RPMI7951 (cell line): ENCODE measurements at places on chromosomes 2 and 18.
A peak's percentile ranks its signal among the peaks of the same experiment; 100 is the strongest.

GRCh38 chr2:218022131-218022850 is 19.5 kb upstream of the TNS1 start:
- no peak for DNase-seq

DNA sequence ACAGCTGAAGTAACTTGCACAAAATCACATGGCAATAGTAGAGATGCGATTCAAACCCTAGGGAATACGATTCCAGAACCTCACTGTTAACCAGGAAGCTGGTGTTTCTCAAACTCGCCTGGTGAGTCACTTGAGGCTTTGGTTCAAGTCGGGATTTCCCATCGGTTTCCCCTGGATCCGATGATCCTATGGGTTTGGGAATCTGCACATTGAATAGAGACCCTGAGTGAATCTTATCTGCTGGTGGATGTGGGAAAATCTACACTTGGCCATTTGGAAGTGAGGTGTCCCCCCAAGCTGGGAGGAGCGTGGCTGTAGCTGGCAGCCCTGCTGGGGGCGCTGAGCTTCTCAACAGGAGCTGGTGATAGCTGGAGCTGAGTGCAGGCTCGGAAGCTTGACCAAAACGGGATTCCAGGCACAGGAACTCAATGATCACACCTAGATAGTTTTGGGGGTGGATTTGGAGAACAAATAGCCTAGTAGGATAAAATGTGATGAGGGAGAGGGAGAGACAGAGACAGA is 135.4 kb downstream of the PRKCE start:
- DNase-seq = no peak

GRCh38 chr2:128624956-128625355 is 306.3 kb upstream of the HS6ST1 start:
- DNase-seq = no peak

GRCh38 chr18:63147973-63148372 is 171.6 kb downstream of the BCL2 start:
- DNase-seq = no peak

- DNase-seq = no peak
These were observed 87.1 kb upstream of the ITGA4 start for GRCh38 chr2:181370126-181370525.

- DNase-seq = peak; percentile 89
These were observed 77.8 kb upstream of the SETBP1 start for GRCh38 chr18:44602845-44603244.

GRCh38 chr2:196088203-196088602 is 19.6 kb upstream of the DNAH7 start:
- no peak for DNase-seq

DNA sequence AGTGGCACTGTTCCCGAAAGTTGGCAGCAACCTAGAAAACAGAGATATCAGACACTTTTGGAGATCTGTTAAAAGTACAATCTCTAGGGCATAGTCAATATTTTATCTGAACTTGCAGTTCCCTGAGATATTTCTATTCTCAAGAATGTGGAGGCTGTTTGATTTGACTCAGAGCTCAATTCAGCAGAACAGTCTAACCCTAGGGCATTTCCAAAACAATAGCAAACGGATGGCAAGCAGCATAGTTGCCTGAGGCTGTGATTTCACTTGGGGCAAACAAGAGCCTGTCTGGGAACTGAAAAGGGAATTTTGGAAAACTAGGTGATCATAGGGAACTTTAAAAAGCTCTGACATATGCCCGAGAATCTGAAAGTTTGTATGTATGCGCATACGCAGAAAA is 772.8 kb upstream of the LRRTM1 start:
- no peak for DNase-seq

DNA sequence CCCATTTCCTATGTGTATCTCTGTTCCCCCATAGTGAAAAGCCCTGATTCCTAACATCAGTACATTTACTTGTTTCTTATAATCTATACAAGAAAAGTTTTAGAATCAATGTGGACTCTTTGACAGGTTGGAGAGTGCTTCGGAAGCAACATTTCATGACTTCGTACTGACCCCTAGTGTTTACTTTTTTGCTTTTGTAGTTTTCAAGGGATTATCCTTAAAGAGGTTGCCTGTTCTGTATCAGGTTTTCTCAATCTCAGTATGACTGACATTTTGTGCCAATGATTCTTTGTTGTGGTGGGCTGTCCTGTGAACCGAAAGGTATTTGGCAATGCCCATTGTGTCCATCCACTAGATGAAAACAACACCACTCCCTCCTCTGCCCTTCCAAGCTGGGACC is 43.3 kb upstream of the SERPINB2 start:
- DNase-seq = peak; percentile 52
